NCI-H1105 treated with DMSO at 0.1 percent for 48 hours (cell line): ENCODE measurements at places on chromosomes 3 and 15.

- DNase-seq = no peak
Measured at GRCh38 chr3:132847849-132848625, 125.8 kb upstream of the NPHP3 start.

GRCh38 chr3:43766672-43767465 is 76.1 kb downstream of the ABHD5 start:
- no peak for DNase-seq

DNA sequence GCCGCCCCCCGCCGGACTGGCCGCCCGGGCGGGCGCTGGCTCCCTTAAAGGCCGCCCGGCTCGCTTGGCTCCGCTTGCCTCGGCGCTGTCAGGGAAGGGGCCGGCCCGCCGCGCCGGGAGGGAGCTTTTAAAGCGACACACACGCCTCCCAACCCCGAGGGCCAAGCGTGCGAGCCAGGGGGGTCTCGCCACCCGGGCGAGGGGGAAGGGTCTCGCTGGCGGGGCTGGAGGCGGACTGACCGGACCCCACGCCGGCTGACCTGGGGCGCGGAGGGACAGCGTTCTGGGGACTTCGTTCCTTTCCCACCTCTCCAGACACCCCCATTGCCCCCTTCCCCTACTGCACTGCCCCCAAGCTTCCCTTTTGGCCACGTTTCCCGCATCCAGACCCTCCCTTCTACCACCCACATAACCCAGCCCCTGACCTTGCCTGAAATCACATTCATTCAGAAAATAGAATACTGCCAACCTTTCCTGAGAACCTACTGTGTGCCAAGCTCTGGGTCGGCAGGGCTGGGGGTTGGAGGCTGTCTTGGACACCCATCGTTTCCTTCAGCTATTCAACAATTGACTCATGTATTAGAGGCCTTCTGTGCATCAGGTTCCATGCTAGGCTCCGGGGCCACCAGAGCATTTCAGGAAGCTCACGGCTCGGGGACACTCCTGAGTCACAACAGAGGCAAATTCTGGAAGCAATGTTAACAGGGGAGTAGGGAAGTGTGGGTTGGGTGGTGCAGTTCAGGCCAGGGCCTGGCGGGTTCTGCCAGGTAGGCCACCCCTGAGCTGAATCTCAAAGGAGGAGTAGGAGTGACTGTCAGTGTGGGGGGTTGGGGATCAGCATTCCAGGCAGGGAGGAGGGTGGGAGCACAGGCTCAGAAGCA is at the start of gene INSYN1:
Gene INSYN1 (minus strand): TSS at position 102 of the 881 bp plus-strand sequence. CDS start 2,221 bp downstream, outside the sequence.
- DNase-seq = no peak

DNA sequence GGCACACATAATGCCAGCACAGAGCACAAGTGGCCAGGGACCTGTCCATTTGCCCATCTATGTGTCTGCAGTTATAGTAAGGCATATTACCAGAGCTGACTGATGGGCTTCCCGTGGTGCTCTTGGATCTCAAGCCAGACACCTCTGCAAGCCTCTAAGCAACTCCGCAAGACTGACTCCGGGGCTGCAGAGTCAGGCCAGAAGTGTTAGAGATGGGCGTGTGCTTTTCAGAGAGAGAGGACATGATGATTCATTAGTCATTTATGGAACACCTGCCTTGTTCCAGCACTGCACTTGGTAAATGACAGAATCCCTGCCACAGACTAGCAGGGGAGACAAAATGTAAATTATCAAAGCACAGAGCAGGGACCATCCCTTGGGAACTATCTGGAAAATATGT is 559.0 kb downstream of the PDCD6IP start:
- DNase-seq = no peak
